NCI-H2081 (cell line): ENCODE measurements at places on chromosomes 11 and 22.

DNA sequence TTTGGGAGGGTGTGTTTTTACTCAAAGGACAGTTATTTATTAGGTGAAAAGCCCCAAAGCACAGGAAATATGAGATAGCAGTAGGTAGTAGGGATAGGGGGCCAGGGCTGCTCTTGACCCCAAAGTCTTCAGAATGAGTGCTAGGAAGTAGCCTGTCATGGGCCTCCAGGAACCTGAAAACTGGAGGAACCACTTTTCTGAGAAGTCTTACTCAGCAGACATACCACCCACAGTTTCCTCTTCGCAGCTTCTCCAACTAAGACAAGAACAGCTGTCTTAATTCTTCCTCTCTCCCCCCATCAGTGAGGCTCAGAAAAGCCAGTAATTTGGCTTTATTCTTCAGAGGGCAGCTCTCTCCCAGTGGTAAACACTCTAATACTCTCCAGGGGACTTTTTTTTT lies 84.0 kb upstream of the CTSC start:
- no peak for DNase-seq

DNA sequence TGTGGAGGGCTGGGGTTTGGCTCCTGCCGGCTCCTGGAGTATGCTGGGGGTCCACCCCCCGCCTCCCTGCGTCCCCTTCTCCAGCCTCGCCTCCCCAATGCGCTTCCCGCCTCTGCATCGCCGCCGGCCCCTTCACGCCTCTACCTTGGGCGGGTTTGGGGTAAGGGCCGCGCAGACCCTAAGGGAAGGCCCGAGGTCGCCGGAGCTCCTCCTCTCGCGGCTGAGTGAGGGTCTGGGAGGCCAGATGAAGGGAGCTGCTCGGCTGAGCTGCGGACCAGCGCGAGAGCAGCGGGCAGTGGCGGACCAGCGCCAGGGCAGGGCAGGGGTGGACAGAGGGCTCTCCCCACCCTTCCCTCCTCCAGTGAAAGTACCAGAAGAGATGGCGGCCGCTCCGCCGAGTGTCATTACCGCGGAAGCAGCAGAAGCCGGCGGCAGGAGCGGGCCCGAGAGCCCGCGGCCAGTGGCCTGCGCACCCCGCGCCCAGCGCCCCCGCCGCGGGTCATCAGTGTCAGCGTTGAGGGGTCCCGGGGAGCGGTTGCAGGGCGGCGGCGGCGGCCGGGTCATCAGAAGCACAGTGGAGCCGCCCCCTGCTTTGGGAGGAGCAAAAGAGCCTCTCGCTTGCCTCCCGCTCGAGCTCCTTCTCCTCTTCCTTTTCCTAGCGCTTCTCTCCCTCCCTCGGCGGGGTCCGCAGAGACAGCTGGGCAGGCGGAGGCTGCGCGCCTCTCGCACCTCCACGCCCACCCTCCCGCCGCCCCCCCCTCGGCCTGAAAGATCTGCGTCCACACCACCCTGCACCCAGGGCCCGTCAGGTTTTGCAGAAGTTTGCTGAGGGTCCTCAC lies 255.6 kb upstream of the CADM1 start:
- DNase-seq = no peak

- DNase-seq = no peak
Measured at GRCh38 chr22:34798605-34799004, 267.4 kb upstream of the ISX start.

DNA sequence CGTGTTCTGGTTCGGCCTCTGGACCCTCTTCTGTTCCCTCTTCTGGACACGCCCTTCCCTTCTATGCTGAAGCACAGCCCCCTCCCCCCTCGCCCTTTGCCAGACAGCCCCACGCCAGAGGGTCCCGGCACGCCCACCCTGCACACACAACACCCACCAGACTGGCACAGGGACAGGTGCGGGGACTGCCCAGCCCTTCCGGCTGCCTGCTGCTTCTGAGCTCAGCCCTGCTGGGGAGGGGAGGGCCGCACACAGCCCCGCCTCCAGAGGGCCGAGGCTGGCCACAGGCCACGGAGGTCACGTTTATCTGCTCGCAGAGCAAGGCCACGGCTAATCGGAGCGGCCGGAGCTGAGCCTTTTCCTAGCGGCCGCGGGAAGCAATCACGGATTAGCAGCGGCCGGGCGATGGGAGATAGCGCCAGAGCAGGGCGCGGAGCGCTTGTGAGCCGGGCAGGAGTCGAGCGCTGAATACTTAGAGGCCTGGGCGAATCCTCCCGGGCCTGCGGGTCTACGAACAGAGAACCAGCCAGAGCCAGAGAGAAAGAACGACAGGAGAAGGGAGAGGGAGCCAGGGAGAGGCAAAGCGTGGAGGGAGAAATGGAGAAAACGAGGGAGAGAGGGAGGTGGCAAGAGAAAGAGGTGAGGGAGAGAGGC lies 21.5 kb downstream of the OTUB1 start:
- DNase-seq = no peak

- no peak for DNase-seq
Measured at GRCh38 chr11:100825626-100826025, 138.5 kb downstream of the ARHGAP42 start.

- DNase-seq = peak; percentile 88
Measured at GRCh38 chr11:74449369-74449931, 17.9 kb downstream of the KCNE3 start.

DNA sequence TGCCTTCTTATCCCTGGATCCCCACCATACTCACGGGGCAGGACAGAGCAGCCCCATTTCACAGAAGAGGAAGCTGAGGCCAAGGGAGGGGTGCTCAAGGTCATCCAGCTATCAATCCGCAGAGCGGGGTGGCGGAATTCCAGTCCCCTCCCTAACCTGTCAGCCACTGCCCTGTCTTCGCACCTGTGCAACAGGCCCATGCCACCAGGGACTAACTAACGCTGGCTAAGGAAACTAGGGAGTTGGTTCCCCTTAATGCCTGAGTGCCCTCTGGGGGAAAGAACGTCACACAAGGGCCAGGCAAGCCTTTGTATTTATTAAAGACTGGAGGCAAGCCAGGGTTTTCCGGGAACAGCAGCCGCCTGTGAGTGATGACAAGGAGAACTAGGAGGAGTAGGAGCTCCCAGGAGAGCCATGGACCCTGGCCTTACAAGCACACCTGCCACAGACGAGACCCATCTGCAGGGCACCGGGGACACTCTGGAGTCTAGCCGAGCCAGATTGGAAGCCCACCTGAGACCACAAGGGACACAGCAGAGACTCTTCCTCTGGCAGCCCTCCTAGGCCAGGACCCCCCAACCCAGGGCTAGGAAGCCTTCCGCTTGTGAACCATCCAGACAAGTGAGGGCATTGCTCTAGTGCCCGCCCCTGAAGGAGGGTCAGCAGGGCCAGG lies 64.4 kb downstream of the MYH9 start:
- no peak for DNase-seq

DNA sequence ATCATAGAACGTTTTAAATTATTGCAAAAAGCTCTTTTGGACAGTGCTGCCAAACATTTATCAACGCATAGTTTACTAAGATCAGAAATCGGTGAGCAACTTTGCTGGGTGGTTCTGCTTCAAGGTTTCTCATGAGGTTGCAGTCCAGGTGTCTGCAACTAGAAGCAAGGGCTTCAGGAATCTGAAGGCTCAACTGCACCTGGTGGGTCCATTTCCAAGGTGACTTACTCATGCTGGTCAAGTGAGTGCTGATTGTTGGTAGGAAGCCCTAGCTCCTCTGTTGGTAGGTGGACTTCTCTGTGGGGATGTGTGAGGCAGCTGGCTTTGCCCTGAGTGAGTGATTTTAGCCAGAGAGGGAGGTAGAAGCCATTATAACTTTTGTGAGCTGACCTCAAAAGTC lies 22.5 kb downstream of the ARHGEF12 start:
- no peak for DNase-seq

DNA sequence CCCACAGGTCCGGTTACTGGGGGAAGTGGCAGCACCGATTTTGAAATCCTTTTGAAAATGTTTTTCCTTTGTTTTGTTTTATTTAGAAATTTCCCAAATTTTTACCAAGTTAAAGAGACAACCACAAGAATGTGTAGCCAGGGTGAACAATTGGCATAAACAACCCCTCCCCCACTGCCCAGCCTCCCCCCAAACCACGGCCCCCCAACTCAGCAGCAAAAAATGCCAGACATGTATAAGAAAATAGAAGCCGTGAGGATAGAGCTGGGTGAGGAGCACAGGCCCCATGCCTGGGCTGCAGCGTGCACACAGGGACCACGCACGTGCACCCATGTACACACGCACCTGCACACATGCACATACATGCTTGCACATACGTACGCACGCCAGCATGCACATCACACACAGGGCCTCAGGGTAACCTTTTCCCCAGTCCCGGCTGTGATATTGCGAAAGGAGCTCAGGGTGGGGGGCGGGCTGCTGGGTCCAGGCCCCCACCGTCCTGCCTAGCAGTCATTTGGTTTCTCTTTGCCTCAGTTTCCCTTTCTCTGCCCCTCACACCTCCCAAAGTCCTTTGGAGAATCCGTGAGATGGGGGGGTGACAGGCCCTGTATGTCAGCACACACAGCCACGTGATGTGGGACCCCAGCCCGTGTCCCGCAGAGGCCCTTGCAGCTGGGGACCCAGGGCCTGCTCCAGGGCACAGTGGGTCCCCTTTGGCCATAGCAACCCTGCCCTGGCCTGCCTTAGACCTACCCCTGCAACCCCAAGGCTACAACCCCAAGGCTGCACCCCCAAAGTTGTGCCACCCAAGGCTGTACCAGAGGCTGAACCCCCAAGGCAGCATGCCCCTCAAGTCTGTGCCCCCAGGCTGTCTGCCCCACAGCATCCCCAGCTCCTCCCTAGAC lies 42.9 kb downstream of the IGF2 start:
- no peak for DNase-seq

- DNase-seq = no peak
Measured at GRCh38 chr11:123477205-123477907, 47.3 kb downstream of the GRAMD1B start.

DNA sequence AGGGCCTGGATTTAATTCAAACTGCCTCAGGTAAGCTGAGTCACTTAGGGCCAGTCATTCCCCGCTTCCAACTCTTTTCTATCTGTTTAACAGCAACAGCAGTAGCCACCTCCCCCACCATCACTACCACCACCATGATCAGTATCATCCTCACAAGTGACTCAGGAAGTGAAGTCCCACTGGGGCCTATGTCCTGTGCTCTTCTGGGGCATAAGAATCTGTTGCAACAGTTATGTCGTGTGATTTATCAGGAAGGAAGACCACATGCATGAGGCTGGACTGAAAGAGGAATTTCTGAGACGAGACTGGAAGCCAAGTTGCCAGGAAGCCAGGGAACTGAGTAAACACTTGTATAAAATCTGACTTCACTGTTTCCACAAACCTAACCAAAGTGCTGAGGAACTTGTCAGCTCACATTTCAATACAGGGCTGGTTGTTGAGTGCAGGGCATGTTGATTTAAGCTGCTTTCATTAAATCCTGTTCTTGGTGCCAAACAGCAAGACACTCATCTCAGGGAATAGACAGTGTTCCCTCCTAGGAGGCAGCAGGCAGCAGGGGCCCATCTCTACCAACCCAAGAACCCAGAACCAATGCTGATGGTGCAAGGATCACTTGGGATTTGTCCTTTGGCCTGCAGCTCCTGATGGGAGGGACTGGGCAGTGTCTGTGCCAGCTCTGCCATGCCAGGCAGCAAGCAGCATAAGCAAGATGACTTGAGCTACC lies 226.7 kb upstream of the NARS2 start:
- no peak for DNase-seq

- DNase-seq = no peak
Measured at GRCh38 chr11:120136356-120136755, 1.6 kb downstream of the TRIM29 start.

DNA sequence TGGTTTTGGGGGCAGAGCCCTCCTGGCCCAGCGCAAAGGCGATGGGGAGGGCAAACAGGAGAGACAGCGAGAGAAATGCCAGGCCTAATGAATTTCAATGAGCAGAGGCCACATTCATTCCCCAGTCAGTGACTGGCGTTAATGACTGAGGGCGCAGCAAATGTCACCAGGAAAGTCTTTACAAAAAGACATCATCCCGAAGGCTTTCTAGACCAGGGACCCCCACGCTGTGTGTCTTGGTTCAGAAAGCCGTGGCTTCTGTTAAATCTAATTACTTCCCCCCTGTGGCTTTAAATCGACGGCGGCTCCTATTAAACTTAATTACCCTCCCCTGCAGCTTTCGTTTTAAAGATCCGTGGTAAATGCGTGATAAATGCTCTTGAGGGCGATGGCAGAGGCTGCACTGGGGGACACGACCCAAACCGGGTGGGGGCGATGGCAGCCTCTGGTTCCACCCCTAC lies 1.6 kb upstream of the FGF19 start:
- peak; percentile 16 for DNase-seq

- no peak for DNase-seq
Measured at GRCh38 chr11:119202554-119202953, 3.6 kb upstream of the CBL start.

- DNase-seq = no peak
Measured at GRCh38 chr22:46993633-46994032, 231.2 kb downstream of the TBC1D22A start.

DNA sequence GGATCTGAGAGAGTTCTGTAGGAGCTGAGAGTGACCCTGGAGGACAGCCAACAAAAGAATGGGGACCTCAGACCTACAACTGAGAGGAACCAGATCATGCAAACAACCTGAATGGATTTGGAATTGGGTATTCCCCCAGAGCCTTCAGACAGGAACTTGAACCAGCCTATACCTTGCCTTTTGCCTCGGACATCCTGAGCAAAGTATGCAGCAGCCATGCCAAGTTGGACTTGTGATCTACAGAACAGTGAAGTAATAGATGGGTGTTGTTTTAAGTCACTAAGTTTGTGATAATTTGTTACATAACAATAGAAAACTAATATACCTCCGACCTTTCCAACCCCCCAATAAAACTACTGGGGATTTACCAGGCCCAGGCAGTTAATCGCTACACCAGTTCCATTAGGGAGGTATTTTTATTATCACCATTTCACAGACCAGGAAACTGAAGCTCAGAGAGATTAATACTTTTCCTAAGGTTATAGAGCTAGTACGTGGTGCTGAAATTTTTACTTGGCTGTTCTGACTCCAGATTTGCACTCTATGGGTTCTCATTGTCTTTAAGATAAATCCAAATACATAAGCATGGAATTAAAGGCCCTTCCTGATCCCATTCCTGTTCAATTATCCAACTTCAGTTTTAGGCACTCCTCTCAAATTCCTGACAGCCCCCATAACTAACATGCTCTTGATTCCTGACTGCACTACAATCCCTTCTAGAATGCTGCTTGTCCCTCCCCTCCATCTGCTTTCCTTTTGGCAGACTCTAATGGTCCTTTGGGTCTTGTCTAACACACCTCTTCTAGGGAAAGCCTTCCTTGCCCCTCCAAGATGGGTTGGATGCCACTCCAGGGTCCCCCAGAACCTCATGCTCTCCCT lies 1.7 kb upstream of the RASSF10 start:
- no peak for DNase-seq

- no peak for DNase-seq
Measured at GRCh38 chr22:24189249-24190158, 8.2 kb downstream of the SUSD2 start.

DNA sequence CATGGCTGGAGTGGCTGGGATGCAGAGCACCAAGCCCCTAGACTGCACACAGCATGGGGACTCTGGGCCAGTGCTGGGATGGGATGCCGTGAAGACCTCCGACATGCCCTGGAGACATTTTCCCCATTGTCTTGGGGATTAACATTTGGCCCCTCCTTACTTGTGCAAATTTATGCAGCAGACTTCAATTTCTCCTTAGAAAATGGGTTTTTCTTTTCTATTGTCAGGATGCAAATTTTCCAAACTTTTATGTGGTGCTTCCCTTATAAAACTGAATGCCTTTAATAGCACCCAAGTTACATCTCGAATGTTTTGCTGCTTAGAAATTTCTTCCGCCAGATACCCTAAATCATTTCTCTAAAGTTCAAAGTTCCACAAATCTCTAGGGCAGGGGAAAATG lies 29.2 kb downstream of the RSF1 start:
- no peak for DNase-seq

GRCh38 chr11:130068986-130069658 lies 572 bp upstream of the APLP2 start:
- peak; percentile 85 for DNase-seq

GRCh38 chr11:111447931-111448330 lies 64.3 kb downstream of the BTG4 start:
- DNase-seq = no peak
